ENCODE measurements at places on chromosomes 2 and 18. TPM values are rescaled to one million over a fixed set of nuclear protein-coding genes. Genes with fewer than 3 reads are reported as not detected.

GRCh38 chr2:152875701-152876695 lies 157.6 kb downstream of the ARL6IP6 start:
- no peak for DNase-seq

GRCh38 chr18:59810183-59810582 lies 89.6 kb upstream of the PMAIP1 start:
- peak; percentile 18 for DNase-seq

Gene HOXD3
- total RNA-seq, result 1.6 TPM

- no peak for DNase-seq
Observed at GRCh38 chr18:1578505-1578904, 673.8 kb downstream of the ADCYAP1 start.

Gene KCNG3
- 0.29 TPM for total RNA-seq

DNA sequence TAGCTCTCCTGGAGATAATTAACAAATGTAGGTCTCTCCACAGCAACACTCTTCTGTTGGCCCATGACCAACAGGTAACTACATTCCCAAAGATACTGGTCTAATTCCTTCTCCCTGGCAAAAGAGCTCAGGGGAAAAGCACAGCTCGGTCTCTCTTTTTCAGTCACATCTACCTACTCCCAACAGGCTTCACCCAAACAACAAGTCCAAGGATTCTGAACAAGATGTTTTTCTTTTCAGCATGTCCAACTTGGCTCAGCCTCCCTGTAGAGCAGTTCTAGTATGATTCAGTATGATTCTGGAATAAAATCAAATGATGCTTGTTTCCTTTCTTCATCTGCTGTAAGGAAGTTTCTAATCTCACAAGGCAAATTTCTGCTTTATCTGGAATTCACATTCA lies 1704.8 kb upstream of the PIK3C3 start:
- DNase-seq, result no peak

GRCh38 chr18:1466035-1466434 lies 561.4 kb downstream of the ADCYAP1 start:
- DNase-seq, result no peak

Gene DCDC2C
- not detected for total RNA-seq

DNA sequence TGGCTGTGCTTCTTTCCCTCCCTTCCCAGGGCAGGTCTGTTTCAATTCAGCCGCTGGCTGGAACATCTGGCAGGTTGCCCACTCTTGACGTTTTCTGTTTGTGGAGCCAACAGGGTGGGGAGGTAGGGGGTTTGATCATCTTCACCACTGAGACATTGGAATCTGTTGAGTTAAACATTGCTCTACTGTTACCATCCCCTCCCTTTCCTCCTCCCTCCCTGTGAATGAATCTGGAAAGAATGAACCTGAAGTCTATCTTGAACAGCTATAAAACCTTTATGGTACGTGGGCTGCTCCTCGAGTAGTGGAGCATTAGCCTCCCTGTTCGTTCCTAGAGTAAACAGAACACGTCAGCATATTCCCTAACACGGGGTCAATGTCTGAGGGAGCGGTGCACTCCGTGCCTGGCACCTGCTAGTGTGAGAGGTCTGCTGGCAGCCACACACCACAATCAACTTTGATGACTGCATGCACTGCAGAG lies 249.9 kb upstream of the RBBP8 start:
- DNase-seq, result peak; percentile 46

- no peak for DNase-seq
Observed at GRCh38 chr2:172926785-172927640, 148.6 kb upstream of the MAP3K20 start.

Gene CTAGE1
- total RNA-seq, result 1.3 TPM

- DNase-seq, result peak; percentile 37
Observed at GRCh38 chr18:21115519-21116411, 4.2 kb upstream of the ROCK1 start.

Gene GPR75
- total RNA-seq, result 1.1 TPM

GRCh38 chr2:191645434-191646162 lies 32.3 kb upstream of the NABP1 start:
- no peak for DNase-seq

- no peak for DNase-seq
Observed at GRCh38 chr2:111970453-111970852, 72.0 kb downstream of the MERTK start.

GRCh38 chr2:241576293-241576654 lies 17.7 kb downstream of the BOK start:
- DNase-seq, result no peak

DNA sequence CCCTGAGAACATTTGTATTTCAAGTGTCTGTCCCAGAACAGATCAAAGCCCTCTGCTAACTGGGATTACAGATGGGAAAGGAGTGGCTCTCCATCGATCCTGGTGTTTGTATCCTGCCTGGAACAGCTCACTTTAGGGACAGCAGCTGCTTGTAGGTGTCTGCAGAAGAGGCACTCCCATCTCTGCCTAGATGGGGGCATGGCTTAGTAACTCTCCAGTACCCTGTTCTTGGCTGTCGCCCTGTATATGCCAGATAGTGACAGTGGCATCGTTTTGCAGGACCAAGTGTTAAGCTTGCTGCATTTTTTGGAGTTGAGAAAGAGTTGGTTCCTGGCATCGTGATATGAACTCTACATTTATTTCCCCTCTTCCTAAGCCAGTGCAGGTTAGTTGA lies 189.9 kb downstream of the SH3RF3 start:
- no peak for DNase-seq

Gene HOXD1
- 0.39 TPM for total RNA-seq

- no peak for DNase-seq
Observed at GRCh38 chr2:211495339-211495738, 938.9 kb downstream of the CPS1 start.

DNA sequence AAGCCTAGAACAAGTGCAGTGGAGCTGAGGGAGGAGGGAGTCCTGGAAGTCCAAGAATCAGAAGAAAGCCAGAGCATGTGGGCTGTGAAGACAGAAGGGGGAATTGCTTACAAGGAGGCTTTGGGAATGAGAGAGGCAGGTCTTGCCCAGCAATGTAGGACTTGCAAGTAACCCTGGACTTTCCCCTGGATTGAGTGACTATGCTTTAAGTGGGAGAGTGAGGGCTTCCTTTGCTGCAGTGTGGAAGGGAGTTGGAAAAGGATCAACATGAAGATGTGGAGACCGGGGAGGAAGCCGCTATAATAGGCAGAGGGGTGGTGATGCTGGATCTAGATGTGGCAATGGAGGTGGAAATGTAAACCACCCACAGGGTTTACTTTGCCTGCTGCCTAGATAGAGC lies 13.8 kb upstream of the SCYGR1 start:
- DNase-seq, result no peak

Gene DSEL
- 0.68 TPM for total RNA-seq

DNA sequence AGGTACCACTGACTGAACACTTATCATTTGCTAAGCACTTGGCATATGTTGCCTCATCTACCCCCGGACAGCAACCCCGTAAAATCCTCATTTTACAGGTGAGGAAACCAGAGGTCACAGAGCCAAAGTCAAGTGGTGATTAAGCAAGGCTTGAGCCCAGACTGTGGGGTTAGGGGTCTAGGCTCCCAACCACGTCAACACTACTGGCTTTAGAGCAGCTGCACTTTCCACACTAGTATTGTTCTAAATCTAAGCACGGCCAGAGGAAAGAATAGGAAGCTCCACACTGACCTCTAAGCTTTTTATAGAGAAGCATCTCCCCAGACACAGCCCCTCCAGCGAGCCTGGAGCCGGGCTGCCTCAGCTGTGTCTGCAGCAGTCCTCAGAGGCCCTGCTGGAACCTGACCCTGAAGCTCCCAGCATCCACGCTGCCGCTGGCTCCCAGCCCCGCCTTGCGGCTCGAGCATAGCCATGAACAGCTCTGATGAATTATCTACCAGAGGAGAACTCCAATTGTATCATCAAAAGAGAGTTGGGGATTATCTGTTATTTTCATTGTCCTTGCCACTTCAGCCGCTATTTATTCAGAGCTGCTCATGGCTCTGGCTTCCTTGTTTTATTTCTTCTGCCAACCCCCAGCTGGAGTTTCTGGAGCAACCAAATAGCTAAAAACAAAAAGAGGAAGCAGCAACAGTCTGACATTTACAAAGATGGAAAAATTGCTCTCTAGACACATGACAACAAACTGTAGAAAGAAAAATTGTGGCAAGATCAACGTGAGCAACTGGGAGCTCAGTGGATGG lies 62.2 kb upstream of the RTN4 start:
- DNase-seq, result peak; percentile 65

Gene ELP2
- total RNA-seq, result 47.9 TPM

GRCh38 chr2:126781206-126781605 lies 117.5 kb upstream of the TEX51 start:
- no peak for DNase-seq

DNA sequence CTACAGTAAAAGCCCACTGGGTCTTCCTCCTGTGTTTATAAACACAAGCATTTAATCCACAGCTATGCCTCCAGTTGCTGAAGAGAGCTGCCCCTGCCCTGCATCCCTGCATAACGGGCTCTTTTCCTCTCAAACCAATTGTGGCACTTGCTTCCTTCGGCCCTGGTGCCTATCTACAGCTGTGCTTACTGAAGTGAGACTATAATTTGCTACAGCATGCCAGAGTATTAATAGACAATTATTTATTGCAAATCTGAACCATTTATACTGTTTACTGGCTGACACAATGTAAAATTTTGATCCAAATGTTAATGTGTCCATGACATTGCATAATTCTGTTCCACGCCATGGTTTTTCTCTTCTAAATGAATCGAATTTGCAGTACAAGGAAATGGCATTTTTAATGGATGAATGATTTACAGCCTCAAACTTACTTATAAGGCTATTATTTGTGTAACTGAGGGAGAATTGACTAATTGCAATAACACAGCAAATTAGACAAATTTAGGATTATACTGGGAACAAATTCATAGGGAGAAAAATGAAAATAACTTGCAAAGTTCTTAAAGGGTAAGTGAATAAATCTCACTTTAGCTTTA lies 457.0 kb upstream of the HNRNPA3 start:
- DNase-seq, result no peak

DNA sequence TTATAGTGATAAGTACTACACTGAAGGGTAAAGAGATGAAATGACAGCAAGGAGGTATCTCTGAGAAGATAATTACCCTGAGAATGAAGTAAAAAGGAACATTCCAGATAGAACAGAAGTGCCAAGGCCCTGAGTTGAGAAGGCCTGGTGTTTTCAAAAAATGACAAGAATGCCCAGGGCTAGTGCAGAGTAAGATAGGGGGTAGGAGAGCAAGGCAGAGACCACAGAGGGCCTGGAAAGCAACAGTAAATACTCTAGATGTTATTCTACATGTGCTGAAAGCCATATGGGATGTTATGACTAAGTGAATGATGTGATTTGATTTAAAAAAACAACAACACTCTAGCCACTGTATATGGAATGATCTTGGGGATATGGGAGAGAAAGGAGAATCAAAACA lies 52.3 kb downstream of the BAZ2B start:
- no peak for DNase-seq

DNA sequence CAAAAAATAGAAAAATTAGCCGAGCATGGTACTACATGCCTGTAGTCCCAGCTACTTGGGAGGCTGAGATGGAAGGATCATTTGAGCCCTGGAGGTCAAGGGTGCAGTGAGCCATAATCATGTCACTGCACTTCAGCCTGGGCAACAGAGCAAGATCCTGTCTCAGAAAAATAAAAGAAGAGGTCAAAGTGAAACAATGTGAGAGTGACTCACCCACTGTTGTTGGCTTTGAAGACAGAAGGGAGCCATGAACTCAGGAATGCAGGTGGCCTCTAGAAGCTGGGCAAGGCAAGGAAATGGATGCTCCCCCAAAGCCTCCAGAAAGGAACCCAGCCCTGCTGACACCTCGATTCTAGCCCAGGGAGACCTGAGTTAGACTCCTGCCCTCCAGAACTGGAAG lies 3.7 kb upstream of the TMEM214 start:
- DNase-seq, result no peak

- peak; percentile 11 for DNase-seq
Observed at GRCh38 chr2:84077496-84077895, 381.6 kb downstream of the SUCLG1 start.

Gene SLC5A7
- not detected for total RNA-seq

GRCh38 chr2:159015174-159015573 lies 46.7 kb downstream of the TANC1 start:
- DNase-seq, result no peak

GRCh38 chr2:55136138-55136541 lies 85.9 kb upstream of the RTN4 start:
- no peak for DNase-seq

Gene EPAS1
- total RNA-seq, result 12.3 TPM

DNA sequence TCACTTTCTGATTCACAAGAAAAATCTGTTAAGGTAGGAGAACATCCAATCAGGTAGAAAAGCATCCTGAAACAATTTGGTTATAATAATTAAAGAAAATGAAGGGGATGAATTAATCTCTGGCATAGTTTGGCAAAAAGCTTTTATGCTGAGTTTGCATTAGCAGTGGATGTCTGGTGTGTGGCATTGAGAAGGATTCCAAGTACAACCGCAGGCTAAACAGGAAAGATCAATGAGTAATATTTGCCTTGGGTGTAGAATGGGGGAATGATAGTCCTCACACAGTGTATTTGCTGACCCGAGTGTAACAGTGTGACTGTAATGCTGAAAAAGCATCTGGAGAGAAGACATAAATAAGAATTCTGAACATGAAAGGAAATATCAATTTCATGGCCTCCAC lies 68.3 kb upstream of the SESTD1 start:
- DNase-seq, result peak; percentile 73

GRCh38 chr2:75327334-75327733 lies 128.0 kb upstream of the TACR1 start:
- no peak for DNase-seq

DNA sequence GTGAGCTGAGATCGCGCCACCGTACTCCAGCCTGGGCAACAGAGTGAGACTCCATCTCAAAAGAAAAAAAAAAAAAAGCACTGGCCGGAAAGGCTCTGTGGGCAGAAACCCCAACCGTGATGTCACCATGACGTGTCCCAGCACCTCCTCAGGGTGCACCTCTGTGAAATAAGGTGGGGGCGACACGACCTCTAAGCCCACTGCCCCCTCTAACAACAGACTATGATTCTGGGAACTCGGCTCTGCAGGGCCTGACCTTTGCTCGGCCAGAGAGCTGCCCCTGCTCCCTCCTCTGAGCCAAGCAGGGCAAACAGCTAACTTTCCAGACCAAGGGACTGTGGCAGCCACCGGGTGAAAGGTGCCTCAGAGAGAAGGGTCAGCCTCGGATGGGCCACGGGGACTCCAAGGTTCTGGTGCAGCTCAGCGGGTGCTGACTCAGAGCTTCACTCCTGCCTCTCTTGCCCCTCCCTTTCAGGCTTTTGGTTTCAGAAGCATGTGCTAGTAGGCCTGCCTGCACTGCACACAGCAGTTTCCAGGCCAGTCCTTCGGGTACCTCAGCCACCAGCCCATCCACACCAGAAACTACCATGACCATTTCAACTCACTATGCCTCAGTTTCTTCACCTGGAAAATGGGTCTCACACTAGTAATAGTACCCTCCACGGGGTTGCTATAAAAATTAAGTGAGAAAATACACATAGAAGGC lies 8.0 kb downstream of the TMBIM1 start:
- peak; percentile 73 for DNase-seq

GRCh38 chr2:231597627-231598026 lies 5.0 kb downstream of the TEX44 start:
- DNase-seq, result no peak

- DNase-seq, result no peak
Observed at GRCh38 chr2:6675791-6676190, 189.9 kb downstream of the CMPK2 start.

All from RPMI7951 (cell line).